Stimulated activated CD8-positive, alpha-beta memory T cell treated with anti-CD3 and anti-CD28 coated beads, Interleukin-4, amount 100 ng/mL, for 48 hours (primary cell): ENCODE measurements at places on chromosomes 6 and 20.

- no peak for DNase-seq
Observed at GRCh38 chr20:17928633-17929311, 39.8 kb downstream of the SNX5 start.

GRCh38 chr20:18427214-18427613 lies 39.6 kb downstream of the DZANK1 start:
- DNase-seq, result no peak

DNA sequence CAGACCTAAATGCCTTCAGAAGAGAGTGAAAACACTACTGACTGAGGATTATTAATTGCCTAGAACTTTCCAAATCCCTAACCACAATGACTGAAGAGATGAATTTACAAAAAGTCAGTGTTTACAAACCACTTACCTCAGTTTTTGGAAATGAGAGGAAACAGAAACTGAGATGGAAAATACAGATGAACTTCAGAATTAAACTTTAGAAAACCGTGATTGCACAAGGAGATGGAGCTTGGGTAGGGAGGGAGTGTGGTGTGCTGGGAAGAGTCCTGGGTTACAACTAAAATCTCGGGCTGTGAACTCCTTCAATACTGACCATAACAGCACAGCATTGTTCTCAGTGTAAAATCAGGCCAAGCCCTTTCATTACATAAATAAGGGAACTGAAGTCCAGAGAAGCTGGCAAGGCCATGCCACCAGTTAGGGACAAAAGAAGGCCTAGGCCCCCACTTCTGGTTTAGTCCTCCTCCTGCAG lies 4.0 kb downstream of the ELMO2 start:
- DNase-seq, result no peak

DNA sequence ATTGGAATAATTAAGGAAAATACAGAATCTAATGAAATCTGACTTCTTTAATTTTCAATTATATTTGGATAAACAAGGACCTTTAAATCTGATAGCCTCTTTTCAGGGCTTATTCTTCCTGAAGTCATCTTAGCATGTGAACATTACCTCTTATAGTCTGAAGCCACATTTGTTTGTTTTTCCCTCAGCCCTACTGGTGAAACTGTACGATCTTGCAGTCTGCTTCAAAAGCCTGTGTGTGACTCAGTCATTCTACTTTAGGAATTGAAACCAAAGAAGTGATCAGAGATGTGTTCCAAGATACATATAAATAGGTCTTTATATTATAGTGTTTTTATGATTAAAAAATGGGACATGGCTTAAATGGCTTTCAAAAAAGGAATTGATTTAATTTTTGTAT lies 67.5 kb downstream of the MACROD2 start:
- no peak for DNase-seq

GRCh38 chr6:142713959-142714358 lies 231.0 kb downstream of the HIVEP2 start:
- DNase-seq, result no peak

DNA sequence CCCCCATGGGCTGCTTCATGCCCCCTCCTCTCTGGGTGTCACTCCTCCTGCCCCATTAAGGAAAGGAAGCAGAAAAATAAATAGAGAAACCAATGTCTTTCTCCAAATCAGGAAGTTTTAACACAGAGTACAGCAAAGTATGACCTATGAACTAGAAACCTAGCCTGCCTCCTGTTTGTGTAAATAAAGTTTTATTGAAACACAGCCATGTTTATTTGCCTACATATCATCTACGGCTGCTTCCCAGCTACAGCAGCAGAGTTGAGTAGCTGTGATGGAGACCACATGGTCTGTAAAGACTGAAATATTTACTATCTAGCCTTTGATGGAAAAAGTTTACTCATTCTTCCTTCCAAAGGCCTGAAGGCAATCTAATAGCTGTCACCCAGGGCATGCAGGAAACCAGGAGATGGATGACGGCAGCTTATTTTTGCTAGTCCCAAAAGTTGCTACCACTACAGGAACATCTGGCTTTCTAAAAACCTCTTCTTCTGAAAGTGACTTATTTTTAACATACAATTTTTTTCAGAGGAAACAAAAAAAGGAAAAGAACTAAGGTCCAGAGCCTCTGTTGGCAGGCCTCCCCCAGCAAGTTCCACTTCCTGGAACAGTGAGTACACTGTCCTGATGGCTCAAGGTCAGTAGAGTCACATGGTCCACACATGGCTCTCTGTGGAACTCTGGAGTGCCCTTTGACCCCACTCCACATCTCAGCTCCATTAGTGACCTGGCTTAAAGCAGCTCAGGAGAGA lies 287.8 kb downstream of the PTPRT start:
- no peak for DNase-seq

- no peak for DNase-seq
Observed at GRCh38 chr6:168596344-168596743, 155.4 kb downstream of the SMOC2 start.

DNA sequence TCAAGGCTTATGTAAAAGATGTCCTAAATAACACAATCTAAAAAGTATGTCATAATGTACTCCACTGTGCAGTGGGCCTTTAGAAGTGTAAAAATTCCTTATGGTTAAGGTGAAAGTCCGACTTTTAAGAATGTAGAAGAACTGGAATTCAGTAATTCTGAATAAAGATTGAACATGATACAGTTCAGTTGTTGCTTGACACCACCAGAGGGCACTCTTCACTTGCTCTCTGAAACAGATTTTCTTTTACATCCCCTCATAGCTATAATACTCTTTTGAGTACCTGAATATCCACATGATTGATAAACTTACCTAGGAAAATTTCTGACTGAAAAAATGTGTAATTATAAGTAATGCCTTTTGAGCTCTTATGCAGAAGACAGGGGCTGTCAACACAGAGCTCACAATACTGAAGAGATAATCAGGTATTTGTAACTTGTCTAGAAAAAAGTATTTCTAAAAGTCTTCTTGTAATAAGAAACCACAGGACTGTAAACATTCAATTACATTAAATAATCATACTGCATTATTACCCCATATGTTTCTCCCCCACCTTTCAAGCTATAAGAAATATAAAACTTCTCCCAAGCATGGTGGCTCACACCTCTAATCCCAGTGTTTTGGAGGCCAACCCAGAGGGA lies 92.1 kb downstream of the POPDC3 start:
- no peak for DNase-seq

DNA sequence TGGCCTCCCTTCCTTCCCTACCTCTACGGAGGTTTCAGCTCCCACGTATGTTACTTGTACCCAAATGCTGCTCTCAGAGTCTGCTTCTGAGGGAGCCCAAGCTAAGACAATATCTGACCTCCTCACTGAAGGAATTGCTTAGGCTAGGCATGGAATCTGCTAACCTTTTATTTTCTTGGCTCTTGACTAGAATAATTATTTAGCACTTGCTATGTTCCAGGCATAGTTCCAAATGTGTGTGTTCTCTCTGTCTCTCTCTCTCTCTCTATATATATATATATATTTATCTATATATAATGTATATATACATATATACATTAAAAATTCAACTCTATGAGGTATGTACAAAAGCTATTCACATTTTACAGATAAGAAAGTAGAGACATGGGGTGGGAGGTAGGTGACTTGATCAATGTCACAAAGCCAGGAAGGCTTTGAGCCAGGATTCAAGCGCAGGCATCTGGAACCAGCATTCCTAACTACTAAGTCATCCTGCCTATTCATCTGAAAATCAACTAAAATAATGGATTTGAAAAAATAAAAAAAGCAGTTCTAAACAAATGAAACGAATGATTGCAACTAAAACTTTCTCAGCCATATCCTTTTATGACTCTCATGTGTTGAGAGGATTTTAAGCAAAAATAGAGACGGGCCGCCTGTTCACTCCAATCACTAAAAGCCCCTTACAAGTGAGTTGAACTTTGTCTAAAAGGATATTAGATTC lies 189.7 kb upstream of the JAG1 start:
- DNase-seq, result no peak

DNA sequence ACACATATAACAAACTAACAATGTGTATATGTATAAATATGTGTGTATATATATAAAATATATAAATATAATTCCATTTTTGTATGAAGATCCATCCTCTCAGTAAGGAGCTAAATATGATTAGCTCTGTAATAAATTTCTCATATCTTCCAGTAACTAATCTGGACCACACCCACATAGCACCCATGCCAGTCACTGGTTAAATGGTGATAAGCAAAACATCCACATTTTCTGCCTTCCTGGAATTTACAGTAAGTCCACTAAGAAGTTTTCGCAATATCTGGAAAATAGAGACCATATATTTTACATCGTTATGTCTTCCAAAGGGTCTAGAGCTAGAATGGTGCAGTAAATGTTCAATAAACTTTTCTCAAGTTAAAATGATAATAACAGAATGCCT lies 151.5 kb upstream of the STMND1 start:
- DNase-seq, result no peak

DNA sequence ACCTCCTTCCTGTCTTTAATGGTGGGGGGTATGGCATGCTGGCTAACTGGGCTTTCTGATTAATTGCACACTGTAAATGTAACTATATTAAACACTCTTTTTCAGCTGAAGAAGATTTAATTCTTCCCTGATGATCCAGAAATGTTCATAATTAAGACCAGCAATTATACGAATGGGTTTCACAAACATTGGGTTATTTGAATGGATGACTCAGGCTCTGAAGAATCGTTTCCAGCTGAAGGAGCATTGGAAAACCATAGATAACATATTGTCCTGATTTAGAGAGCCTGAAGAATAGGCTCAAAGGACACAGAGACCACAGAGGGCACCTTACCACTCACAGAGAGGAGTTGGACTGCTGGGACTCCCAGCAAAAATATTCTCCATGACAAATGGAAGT lies 130.7 kb upstream of the SSTR4 start:
- DNase-seq, result no peak

- no peak for DNase-seq
Observed at GRCh38 chr6:169568314-169569087, 133.3 kb downstream of the WDR27 start.

DNA sequence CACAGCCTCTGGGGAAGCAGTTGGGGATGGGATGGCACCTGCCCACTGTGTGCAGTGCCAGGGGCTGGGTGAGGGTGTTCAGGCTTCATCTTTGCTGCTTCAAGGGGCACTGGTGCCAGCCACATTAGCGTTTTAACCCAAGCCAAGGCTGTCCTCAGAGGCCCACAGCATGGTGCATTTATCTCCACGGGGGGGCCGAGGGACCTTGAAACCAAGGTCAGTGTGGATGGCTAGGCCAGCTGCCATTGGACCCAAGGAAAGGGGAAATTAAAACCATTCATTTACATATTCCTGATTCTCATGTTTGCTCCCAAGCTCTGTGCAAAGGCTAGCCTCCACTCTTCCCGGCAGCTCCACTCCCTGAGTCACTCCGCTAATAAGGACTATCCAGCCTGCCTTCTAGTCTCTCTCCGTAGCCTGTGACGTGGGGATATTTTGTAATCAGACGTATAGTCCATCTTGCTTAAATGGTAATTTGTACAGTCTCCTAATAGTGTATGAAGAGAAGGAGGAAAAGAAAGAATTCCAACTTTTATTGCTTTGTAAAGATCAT lies 197.1 kb downstream of the CDH4 start:
- no peak for DNase-seq

- DNase-seq, result no peak
Observed at GRCh38 chr6:116277124-116277523, 2.6 kb downstream of the TSPYL1 start.

DNA sequence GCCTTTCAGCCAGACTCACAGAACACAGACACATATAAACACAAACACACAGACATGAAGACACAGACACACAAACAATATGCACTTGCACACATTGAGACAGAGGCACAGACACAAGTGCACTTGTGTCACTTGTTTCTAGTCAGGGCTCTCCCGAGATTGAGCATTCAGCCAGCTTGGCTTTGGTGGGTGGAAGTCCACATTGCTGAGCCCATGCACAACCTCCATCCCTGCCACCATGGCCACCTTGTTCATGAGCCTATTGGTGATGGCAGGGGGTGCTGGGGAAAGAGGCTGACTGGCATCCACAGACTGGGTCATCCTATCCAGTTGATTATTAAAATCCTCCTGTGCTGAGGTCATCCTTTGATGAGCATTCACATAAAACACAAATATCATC lies 11.5 kb upstream of the CST7 start:
- DNase-seq, result no peak

GRCh38 chr6:6686748-6687601 lies 98.5 kb downstream of the LY86 start:
- DNase-seq, result peak; percentile 31

DNA sequence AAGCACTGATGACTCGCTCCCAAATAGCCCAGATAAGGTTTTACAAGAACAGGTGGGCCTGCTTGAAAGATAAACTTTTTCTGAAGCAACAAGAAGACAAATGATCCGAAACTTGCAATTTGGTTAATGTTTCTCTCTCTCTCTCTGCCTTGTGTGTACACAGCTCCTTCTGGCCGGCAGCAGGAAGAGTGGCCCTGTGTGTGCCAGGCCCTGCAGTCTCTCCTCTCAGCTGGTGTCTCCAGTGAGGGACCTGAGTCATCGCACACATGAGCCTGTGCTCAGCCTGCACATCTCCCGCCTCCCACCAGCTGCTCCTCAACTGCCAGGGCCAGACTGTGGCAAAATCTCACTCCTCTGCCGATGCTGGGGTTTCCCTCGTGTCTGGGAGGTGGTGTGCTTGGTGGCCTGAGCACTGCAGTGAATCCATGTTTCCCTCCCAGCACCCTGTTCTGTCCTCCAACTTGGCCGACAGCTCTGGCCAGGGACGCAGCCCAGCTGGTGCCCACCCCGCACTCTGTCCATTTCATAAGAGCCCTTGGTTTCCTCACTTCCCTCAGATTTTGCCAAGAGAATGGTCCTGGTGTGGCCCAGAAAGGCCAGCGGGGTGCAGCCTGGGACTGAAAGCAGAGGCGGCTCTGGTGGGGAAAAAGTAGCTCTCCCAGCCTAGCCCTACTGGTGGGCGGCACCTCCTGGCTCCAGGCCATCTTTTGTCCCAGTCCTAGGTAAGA lies 49.4 kb downstream of the ERMARD start:
- DNase-seq, result peak; percentile 25

DNA sequence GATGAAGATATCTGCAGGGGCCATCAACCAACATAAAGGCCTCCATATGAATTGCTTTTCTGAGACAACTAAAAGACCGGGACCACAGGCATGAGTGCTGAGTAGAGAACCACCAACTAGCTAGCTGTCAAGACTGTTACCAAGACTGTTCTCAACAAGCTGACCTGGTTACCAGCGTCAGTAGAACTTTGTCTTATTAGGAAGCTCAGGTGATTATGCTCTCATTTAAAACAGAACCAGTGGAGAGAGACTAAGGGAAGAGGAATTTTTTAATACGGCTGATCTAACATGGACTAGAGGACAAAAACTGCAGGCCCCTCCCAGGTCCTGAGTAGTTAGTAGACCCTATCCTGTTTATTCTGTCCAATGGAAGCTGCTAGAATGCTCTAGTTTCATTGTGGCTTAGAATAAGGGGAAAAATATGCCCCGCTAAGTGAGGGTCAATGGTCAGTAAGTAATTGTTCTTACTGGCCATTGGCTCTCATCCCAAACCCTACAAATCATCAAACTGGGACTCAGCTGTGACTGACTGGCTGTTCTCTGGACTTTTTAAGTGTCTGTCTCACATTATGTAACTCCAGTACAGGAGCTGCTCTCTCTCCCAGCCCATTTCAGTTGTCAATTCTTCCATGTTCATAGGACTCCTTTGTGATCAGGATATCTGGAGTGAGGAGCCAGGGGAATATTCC lies 3.8 kb upstream of the DYNLRB1 start:
- DNase-seq, result no peak

- DNase-seq, result no peak
Observed at GRCh38 chr20:21920211-21920610, 214.7 kb downstream of the PAX1 start.

- DNase-seq, result no peak
Observed at GRCh38 chr20:40849456-40849855, 160.4 kb upstream of the MAFB start.
